Right atrium auricular region (tissue), 2 donors: ENCODE measurements at places on chromosomes 6 and 20. TPM values are rescaled to one million over a fixed set of nuclear protein-coding genes. Genes with fewer than 3 reads are reported as not detected.

Gene TDRD6
- total RNA-seq = 0.37 TPM

Gene GABRR1
- total RNA-seq = 0.24 TPM

Gene CCN2
- total RNA-seq = 203 TPM

Gene CCM2L
- 8.1 TPM for total RNA-seq

GRCh38 chr20:18543216-18543615 lies 24.0 kb upstream of the SMIM26 start:
- H3K36me3 ChIP-seq = peaks cover 78% of the 10 kb centered on the region
- DNase-seq = no peak
- no peaks in the 10 kb centered on the region for H3K27me3 ChIP-seq

- H3K36me3 ChIP-seq = no peaks in the 10 kb centered on the region
- H3K27ac ChIP-seq = no peak overlapping the region
- no peak overlapping the region for H3K4me3 ChIP-seq
- H3K4me1 ChIP-seq = no peaks in the 10 kb centered on the region
- no peak for DNase-seq
These were observed 13.7 kb downstream of the PXT1 start for GRCh38 chr6:36428911-36429310.
